WTC11 (cell line): ENCODE measurements at places on chromosomes 2 and 18. TPM values are rescaled to one million over a fixed set of nuclear protein-coding genes. Genes with fewer than 3 reads are reported as not detected.

SCN2A gene
- 0.39 to 0.53 TPM (median 0.44 TPM) in 3 replicates for total RNA-seq

EMILIN1 gene
- 3.0 to 4.0 TPM (median 3.5 TPM) in 3 replicates for total RNA-seq

SERPINB10 gene
- total RNA-seq = not detected in 3 replicates

DCDC2C gene
- total RNA-seq = not detected in 3 replicates

PLGLB2 gene
- 0.15 to 0.41 TPM (median 0.37 TPM) in 3 replicates for total RNA-seq

ZNF804A gene
- not detected in 3 replicates for total RNA-seq

BUB1 gene
- total RNA-seq = 115 to 118 TPM (median 116 TPM) in 3 replicates

SRD5A2 gene
- total RNA-seq = 0.05 to 0.07 TPM (median 0.05 TPM) in 3 replicates

ALPP gene
- total RNA-seq = 0.14 to 0.20 TPM (median 0.14 TPM) in 3 replicates

SERPINB7 gene
- not detected in 3 replicates for total RNA-seq

SPHKAP gene
- total RNA-seq = not detected in 3 replicates

GPR17 gene
- not detected in 3 replicates for total RNA-seq

GDF7 gene
- total RNA-seq = 0.18 to 0.55 TPM (median 0.23 TPM) in 3 replicates

ASXL3 gene
- total RNA-seq = 0.35 to 0.76 TPM (median 0.66 TPM) in 3 replicates

KCNK3 gene
- 0.22 to 0.30 TPM (median 0.30 TPM) in 3 replicates for total RNA-seq

WNT6 gene
- not detected in 3 replicates for total RNA-seq

MAL gene
- 0.22 to 0.39 TPM in 2 of 3 replicates, not detected in the other for total RNA-seq

DARS1 gene
- total RNA-seq = 80.9 to 95.5 TPM (median 91.7 TPM) in 3 replicates

GALNT13 gene
- 8.5 to 9.9 TPM (median 8.8 TPM) in 3 replicates for total RNA-seq

LYPD6 gene
- 4.8 to 5.1 TPM (median 5.0 TPM) in 3 replicates for total RNA-seq

LTBP1 gene
- total RNA-seq = 33.4 to 33.8 TPM (median 33.6 TPM) in 3 replicates

ANKRD30BL gene
- 0.39 to 0.76 TPM (median 0.48 TPM) in 3 replicates for total RNA-seq

QPCT gene
- total RNA-seq = 13.6 to 19.9 TPM (median 19.5 TPM) in 3 replicates

UGT1A5 gene
- not detected in 3 replicates for total RNA-seq

PCARE gene
- not detected in 3 replicates for total RNA-seq

FMNL2 gene
- total RNA-seq = 43.0 to 45.5 TPM (median 43.7 TPM) in 3 replicates

PTPRN gene
- 3.8 to 5.7 TPM (median 5.2 TPM) in 3 replicates for total RNA-seq

FAM117B gene
- total RNA-seq = 18.1 to 23.2 TPM (median 23.1 TPM) in 3 replicates

GALNT14 gene
- total RNA-seq = 6.0 to 6.8 TPM (median 6.3 TPM) in 3 replicates

TXNDC2 gene
- 0.09 to 0.26 TPM (median 0.14 TPM) in 3 replicates for total RNA-seq

IL1F10 gene
- not detected in 3 replicates for total RNA-seq
